ENCODE measurements at places on chromosomes 7 and 10.
A peak's percentile ranks its signal among the peaks of the same experiment; 100 is the strongest.

DNA sequence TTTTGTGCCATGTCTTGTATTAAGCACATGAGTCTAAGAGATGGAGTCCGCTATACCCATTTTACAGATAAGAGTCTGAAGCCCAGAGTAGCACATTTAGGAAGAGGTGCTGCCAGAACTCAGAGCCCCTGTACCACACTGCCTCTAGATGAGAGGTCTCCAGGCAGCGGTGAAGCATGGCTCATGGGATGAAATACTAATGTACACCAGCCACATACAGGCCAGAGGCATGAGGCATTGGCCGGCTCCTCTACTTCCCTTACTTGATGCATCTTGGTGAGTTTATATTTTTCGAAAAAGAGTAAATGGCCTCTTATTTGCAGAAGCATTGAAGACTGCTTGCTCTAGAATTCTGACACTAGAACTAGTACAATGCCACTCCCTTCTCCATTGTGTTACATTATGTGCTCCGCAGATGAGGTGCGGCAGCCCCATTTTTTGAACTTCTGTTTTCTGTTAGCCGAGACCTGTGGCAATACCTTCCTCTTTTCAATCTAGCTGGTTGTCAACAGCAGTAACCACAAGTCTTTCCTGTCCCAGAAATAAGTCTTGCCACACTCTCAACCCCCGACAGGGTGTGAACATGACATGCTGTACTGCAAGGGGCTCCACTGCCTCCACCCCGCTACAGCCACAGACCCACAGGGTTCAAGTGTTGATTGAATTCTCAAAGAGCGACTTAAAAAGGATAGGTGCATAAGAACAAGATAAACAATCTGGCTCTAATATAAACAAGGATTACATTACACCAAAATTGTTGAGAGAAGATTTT, 145.3 kb downstream of the CELF2 start:
- no peak for DNase-seq

- no peak for DNase-seq
Observed at GRCh38 chr7:45193828-45194227, 36.2 kb downstream of the RAMP3 start.

- DNase-seq: no peak
Observed at GRCh38 chr10:17028798-17029197, 100.8 kb downstream of the CUBN start.

GRCh38 chr10:101770331-101771215, 5.3 kb downstream of the FGF8 start:
- DNase-seq: no peak

- DNase-seq: no peak
Observed at GRCh38 chr7:64884913-64885370, 18.1 kb upstream of the ZNF273 start.

DNA sequence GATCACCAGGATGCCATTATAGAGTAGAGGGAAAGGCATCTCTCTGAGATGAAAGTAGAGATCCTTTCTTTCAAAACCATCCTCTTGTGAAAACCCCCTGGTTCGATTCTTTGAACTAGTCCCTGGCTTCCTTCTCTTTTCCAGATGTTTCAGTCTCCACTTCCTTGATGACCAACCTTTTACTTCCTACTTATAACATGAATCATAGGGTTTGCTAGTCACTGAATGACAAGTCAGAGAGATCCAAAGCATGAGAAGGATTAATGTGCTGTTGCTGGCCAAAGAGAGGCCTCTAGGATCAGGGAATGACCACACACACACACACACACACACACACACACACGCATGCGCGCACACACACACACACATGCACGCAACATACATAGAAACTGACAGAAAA, 161.1 kb upstream of the FRMD4A start:
- no peak for DNase-seq

DNA sequence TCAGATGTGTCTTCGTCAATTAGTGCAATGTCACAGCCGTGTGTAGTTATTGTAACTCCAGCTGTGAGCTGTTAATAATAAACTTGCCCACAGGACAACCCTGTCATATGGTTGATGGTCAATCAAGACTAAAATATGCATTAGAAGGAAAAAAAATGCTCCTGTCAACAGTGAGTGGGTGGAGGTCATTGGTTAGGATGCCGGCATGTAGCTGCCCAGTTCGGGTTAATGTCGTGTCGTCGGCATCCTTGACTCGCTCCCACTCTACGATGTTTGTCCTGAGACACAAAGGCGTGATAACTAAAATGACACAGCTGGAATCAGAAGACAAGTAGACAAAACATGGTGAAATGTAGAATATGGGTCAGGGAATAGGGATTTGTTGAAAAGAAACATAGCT, 442.8 kb upstream of the NPVF start:
- no peak for DNase-seq

DNA sequence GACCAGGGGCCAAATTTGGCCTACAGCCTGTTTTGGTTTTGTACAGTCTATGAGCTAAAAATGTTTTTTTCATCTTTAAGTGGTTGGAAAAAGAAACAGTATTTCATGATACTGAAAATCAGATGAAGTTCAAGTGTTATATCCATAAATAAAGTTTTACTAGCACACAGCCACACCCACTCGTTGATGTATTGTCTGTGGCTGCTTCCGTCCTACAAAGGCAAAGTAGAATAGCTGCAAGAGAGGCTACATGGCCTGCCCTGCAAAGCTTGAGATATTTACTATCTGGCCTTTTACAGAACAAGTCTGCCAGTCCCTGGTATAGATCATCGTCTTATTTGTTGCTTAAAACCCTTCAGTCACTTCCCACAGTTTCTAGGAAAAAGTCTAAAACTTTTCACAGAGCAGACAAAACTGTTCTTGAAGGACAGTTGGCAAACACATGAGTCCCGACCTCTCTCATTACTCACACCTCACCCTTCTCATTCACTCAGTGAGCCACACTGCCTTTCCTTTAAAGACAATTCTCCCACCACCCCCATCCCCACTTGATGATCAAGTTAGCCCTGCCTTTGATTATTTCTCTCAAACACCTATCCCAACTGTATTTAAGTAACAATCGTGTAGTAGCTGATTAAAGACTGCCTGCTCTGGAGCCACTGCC, 9.9 kb downstream of the RHEB start:
- no peak for DNase-seq

- DNase-seq: no peak
Observed at GRCh38 chr10:78658645-78659597, 409.8 kb upstream of the ZMIZ1 start.

- peak; percentile 67 for DNase-seq
Observed at GRCh38 chr10:79403441-79404230, 41.8 kb downstream of the ZCCHC24 start.

- peak; percentile 60 for DNase-seq
Observed at GRCh38 chr10:61832866-61833481, 68.5 kb upstream of the ARID5B start.

- DNase-seq: peak; percentile 41
Observed at GRCh38 chr7:103622274-103622673, 176.3 kb upstream of the SLC26A5 start.

DNA sequence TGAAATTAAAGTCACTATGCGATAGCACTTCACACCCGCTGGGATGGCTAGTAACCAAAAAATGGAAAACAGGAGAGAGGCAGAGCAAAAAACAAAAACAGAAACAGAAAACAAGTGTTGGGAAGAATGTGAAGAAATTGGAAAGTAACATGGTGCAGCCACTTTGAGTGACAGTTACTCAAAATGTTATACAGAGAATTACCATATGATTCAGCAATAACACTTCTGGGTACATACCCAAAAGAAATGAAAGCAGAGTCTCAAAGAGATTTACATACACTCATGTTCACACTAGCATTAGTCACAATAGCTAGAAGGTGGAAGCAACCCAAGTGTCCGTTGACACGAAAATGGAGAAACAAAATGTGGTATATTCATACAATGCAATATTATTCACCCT, 88.6 kb upstream of the KCNIP2 start:
- no peak for DNase-seq

DNA sequence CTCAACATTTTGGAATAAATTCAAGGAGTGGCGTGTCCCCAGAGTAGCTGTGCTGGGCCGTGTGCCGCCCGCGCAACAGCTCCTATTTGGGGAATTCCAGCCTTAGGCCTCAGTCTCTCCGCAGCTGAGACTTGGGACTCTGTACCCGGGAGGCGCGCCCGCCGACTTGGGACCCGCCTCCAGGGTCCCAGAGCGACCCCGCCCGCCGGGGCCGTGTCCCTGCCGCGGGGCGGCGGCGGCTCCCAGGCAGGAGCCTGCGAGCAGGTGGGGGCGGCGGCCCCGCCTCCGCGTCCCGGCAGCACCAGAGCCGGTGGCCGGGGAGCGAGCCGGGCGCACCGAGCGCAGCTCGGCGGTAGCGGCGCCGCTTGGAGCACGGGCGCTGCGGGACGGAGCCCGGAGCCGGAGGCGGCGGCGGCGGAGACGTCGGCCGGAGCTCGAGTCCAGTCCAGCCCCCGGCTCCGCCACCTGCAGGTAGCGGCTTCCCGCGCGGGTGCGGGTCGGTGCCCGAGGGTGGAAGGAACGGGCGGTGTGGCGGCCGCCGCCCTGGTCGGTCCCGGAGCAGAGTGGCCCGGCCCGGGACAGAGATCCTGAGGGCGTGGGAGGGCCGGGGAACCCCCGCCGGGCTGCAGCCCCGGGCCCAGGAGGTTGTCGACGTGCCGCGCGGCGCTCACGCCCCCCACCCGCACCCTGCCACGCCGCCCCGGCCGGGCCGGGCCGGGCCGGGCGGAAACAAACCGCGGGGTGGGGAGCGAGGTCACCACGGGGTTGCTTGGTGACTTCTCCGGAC, at the start of gene WIPF3:
WIPF3 (plus strand) TSS at position 301 of the 787 bp plus-strand sequence. CDS start 28,217 bp downstream, outside the sequence.
- no peak for DNase-seq

GRCh38 chr10:104304927-104305326, 33.3 kb downstream of the ITPRIP start:
- no peak for DNase-seq

- no peak for DNase-seq
Observed at GRCh38 chr7:151494298-151495284, 25.1 kb downstream of the RHEB start.

GRCh38 chr7:113715981-113716856, 202.6 kb downstream of the PPP1R3A start:
- DNase-seq: no peak
